ENCODE measurements at places on chromosomes 12 and 14.

DNA sequence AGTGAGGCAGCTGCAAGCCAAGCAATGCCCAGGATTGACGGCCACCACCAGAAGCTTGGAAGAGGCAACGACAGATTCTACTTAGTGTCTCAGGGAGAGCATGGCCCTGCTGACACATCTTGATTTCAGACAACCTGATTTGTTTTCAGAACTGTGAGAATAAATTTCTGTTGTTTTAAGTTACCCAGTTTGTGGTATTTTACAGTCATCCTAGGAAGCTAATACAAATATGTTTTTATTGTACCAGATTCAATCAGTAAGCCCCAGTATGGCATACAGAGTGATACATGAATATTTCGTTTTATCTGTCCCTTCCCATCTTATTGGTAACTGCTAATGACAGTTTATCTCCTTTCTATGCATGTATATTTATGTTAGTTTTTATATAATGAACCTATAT is 62.3 kb downstream of the SAMD4A start:
- no peak for DNase-seq

DNA sequence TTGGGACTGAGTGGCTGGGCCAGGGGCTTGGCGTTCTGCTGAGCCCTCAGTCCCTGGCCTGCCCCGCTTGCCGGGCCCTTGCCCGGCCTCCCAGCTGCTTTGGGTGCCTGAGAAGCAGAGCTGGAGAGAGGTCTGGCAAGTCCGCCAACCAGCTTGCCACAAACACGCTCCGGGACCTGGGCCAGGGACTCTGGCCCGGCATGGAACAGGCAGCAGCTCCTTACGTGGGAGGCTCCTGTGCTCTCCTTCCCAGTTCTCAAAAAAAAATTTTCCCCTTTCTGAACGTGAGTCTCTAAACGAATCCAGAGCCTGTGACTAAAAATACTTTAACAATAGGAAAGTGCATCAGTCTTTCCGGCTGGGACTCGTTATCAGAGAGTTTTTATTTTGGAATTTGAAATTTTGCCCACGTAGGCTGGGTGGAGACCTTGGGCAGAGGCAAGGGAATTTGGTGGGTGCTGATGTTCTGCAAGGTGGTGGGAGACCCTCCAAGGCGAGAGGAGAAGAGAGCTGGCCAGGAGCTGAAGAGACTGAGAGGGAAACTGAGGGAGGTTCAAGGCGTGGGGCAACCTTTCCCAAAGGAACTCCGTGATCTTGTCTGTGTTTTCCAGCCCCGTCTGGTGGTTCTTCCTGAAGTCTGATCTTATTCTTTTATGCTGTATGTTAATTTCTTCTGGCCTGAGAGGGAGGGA is 6.8 kb upstream of the NR4A1 start:
- DNase-seq = no peak

- DNase-seq = no peak
These were observed 25.9 kb downstream of the PKP2 start for GRCh38 chr12:32870716-32871115.

- DNase-seq = no peak
These were observed at the start of gene SDSL for GRCh38 chr12:113422030-113422885. Gene SDSL, plus strand, starts transcription at chr12:113422380. Its CDS starts 5,603 bp downstream, at chr12:113427983.

DNA sequence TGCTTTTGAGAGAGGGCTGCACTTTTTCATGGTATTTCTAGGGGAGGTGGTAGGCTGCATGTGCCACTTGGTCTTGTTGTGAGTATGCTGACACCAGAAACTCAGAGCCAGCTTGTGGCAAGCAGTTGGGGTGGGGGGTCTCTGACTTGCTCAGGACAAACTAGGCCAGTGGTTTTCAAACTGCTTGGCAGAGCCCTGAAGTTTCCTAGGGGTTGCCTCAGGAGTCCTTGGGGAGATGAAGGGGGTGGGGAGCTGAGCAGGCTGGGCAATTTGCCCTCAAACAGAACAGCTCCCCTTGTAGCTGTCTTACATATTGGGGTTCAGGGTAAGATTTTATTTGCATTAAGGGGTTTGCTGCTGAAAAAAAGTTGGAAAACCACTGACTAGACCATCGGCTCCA is 3.9 kb downstream of the BCL2L2 start:
- no peak for DNase-seq

- no peak for DNase-seq
These were observed 1004.2 kb upstream of the SEL1L start for GRCh38 chr14:82537831-82538230.

GRCh38 chr12:50894241-50894640 is 51.5 kb downstream of the TMPRSS12 start:
- no peak for DNase-seq

GRCh38 chr12:125033288-125033687 is 31.9 kb upstream of the AACS start:
- DNase-seq = no peak

DNA sequence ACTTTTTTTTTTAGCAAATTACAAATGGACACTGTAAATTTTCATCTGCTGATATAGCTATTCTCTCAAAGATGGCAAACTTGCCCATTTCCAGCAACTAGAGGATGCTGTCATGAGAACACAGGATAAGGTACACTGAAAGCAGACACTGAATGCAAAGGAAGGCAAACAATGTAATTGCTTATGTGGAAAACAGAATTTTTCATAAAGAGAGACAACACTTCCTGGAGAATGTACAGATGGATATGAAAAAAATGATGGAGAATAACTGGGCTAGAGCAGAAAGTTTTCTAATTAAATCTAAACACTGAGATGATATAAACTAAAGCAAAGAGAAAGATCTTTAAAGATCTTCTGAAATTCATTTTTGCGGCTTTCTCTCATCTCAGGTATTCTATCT is 581 bp downstream of the CD69 start:
- DNase-seq = no peak

GRCh38 chr12:117884161-117884560 is 84.6 kb downstream of the KSR2 start:
- DNase-seq = no peak

- no peak for DNase-seq
These were observed 17.6 kb downstream of the RAB3IP start for GRCh38 chr12:69756088-69756755.

DNA sequence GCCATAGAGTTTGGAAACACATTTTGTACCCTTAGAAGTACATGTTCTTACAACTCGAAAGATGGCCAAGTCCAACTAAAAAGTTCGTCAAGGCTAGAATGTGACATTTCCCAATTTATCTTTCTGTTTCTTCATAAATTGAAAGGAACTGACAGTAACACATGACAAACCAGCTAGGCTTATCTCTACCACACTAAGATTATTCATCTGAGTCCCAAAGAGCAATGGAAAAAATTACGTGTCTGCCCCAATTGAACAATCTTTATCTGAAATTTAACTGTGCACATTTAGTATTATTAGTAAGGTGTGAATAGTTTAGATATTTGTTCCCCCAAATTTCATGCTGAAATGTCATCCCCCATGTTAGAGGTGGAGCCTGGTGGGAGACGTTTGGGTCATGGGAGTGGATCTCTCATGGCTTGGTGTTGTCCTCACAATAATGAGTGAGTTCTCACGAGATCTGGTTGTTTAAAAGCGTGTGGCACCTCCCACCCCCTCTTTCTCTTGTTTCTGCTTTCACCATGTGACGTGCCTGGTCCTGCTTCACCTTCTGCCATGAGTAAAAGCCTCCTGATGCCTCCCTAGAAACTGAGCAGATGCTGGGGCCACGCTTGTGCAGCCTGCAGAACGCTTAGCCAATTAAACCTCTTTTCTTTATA is 13.3 kb downstream of the CPM start:
- DNase-seq = no peak

DNA sequence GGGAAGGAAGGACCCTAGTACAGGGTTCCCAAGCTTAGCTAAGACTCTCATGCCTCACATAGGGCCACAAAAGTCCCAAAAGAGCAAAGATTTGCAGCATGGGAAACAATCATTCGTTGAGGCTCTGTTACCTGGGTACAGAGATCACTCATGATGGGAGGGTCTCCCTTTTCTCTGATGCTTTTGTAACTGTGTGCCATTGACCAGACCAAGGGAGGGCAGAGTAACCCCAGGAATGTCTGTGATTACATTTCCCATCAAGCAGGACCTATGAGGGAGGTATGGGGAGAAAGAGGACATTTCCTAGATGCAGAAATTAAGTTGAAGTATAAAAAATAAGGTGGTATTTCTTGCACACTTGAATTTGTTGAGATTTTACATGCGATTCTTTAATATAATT is 16.4 kb upstream of the DLGAP5 start:
- DNase-seq = no peak

DNA sequence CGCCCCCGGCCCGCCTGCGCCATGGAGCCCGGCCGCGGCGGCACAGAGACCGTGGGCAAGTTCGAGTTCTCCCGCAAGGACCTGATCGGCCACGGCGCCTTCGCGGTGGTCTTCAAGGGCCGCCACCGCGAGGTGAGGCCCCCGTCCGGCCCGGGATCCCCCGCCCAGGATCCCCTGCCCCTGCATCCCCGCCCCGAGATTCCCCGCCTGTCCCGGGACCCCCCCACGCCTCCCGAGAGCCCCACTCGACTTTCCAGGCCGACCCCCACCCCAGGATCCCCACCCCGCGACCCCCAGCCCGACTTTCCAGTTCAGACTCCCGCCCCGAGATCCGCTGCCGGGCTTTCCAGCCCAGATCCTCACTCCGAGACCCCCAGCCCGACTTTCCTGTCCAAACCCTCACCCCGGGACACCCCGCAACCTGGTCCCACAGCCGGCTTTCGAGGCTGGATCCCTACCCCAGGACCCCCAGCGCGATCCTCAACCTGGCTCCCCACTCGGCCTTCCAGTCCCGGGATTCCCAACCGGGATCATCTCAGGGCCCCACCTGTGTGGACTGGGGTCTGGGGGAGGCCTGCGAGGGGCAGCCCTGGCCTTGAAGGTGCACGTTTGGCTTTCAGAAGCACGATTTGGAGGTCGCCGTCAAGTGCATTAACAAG is 688 bp downstream of the ULK1 start:
- no peak for DNase-seq

- no peak for DNase-seq
These were observed 12.2 kb downstream of the SMOC1 start for GRCh38 chr14:69891422-69891821.

DNA sequence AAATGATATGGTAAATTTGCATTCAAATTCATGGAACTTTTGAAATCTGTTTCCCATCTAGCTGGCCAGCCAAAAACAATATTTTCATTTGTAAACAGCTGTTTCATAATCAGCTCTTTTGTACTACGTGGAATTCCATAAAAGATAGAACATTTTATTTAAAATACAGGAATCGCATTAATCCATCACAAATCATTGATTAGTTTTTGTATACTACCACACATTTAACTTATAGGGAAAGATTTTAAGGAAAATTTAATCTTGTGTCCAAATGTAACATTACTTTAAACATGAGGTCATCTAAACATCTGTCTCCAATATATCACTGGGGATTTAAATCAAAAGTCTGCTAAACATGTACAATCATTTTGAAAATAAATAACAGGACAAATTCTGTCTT is 33.5 kb downstream of the SLC25A21 start:
- no peak for DNase-seq

DNA sequence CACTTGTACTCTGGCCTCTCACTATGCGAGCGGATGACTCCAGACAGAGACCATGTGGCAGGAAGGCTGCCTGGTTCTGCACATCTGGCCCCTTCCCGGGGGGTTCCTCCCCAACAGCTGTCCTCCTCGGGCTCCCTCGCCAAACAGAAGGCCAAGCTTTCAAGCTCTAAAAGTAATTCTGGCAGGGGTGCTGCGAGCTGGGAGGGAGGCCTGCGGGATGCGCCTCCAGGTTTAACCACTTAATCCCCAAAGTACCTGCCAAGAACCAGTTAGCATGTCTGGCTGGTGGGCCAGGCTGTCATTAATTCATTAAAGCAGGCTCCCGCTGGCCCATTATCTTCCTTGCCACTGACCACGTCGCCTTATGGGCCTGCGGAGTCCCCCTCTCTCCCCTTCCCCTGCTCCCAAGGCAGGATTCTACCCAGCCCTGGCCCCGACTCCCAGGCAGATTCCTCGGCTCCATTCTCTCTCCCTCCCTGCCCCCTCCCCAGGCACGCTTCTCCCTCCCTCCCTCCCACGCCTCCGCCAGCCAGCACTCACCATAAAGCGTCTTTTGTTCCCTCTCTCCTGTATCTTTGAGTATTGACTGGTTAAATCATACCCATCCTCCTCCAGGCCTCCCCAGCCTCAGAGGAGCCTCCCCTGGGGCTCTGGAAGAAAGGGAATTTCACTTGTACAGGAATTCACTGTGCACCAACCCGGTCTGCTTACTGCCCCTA is 4.9 kb downstream of the HRK start:
- no peak for DNase-seq

DNA sequence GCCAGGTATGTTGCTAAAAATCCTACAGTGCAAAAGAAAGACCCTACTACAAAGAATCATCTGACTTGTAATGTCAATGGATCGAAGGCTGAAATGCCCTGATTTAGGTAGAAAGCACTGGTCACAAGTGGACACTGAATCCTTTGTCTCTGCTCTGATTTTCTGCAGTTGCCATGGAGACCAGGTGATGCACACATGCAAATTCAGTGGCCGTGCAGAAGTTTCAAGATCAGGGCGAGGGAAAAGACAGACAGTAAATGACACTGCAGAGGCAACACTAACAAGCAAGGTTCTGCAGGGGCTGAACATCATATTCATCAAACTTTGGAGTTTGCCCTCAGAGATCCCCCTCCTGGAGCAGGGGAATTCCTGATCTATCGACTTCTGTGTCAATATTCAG is 370.3 kb upstream of the TMEM132C start:
- DNase-seq = no peak
